ENCODE measurements at places on chromosomes 6 and 20. TPM values are rescaled to one million over a fixed set of nuclear protein-coding genes. Genes with fewer than 3 reads are reported as not detected.

MPIG6B gene
- not detected for total RNA-seq

SNPH gene
- 7.1 TPM for total RNA-seq

SNAI1 gene
- total RNA-seq = 2.9 TPM

TCF15 gene
- 0.12 TPM for total RNA-seq

FOXC1 gene
- 0.59 TPM for total RNA-seq

PNPLA1 gene
- not detected for total RNA-seq

COL12A1 gene
- 72.5 TPM for total RNA-seq

FOXA2 gene
- total RNA-seq = not detected

PPIL6 gene
- 2.1 TPM for total RNA-seq

PRICKLE4 gene
- 0.15 TPM for total RNA-seq

AVP gene
- total RNA-seq = not detected

PLG gene
- not detected for total RNA-seq

PRSS16 gene
- total RNA-seq = not detected

MRPL14 gene
- total RNA-seq = 52.8 TPM

OLIG3 gene
- total RNA-seq = not detected

SLC35D3 gene
- total RNA-seq = not detected

BEND6 gene
- total RNA-seq = 6.1 TPM

PREX1 gene
- total RNA-seq = 18.7 TPM

ENPP4 gene
- 2.6 TPM for total RNA-seq

ARFGEF3 gene
- total RNA-seq = under 0.01 TPM

RCAN2 gene
- 1.2 TPM for total RNA-seq

FNDC1 gene
- 0.23 TPM for total RNA-seq

CLVS2 gene
- not detected for total RNA-seq

MCHR2 gene
- total RNA-seq = not detected

TFB1M gene
- 15.0 TPM for total RNA-seq

ELOVL2 gene
- total RNA-seq = not detected

FRK gene
- 0.47 TPM for total RNA-seq

TGM3 gene
- not detected for total RNA-seq

IL17F gene
- not detected for total RNA-seq

CDKAL1 gene
- total RNA-seq = 14.2 TPM

HLA-DOB gene
- total RNA-seq = not detected

PRPH2 gene
- total RNA-seq = 2.2 TPM

LCA5 gene
- 2.1 TPM for total RNA-seq

DLK2 gene
- total RNA-seq = 0.47 TPM

LY6G6F gene
- total RNA-seq = not detected

IYD gene
- total RNA-seq = not detected

Data from smooth muscle cell of the coronary artery (primary cell).